Stimulated activated CD4-positive, alpha-beta T cell treated with anti-CD3 and anti-CD28 coated beads, Interleukin-1b, Interleukin-23, amount 100 ng/mL, for 24 hours (primary cell): ENCODE measurements at places on chromosomes 6 and 20.

DNA sequence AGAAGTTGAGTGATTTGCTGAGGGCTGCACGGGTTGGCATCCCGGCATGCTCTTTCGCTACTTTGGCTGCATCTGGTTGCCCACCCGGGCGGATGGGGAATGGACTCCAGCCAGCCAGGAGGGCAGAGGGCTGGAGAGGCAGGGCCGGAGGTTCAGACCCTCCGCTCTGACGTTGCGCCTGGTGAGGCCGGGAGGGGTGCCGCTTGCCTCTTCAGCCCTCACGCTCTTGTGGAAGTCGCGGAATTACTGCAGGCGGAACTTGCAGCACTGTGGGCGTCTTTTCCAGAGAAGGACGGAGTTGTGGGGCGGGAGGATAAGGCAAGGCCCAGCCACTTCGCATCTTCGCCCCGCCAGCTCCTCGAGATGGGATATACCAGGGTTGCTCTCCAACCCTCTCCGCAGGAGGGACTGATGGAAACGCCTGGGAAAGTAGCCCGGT is 656 bp downstream of the RTEL1 start:
- DNase-seq = no peak

- no peak for DNase-seq
These were observed 2.2 kb upstream of the RRBP1 start for GRCh38 chr20:17684077-17684888.

DNA sequence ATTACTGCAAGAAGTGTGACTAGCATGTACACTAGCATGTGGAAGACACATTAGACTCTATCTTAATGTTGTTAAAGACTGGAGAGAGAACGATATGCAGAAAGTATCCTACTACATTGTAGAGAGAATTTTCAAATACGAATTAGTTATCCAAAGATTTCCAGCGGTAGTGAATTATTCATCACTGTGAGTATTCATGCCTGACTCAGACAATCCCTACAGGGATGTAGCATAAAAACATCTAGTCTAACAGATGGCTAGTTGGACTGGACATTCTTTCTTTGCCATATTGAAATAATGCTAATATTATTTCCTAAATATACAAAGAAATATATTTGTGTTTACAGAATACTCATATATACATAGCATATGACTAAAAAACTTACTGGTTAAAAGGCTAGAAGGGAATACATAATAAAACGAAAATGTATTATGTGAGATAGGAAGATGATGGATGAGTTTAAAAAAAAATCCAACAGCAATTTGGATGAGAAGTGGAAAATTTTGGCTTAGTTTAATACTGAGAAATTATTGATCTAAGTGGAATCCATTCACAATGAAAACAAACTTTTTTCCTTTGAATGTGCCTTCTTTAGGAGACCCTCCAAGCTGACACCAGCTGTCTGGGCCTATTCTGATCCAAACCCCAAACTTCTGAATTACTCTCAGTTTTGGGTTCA is 580.7 kb downstream of the RFPL4B start:
- no peak for DNase-seq

DNA sequence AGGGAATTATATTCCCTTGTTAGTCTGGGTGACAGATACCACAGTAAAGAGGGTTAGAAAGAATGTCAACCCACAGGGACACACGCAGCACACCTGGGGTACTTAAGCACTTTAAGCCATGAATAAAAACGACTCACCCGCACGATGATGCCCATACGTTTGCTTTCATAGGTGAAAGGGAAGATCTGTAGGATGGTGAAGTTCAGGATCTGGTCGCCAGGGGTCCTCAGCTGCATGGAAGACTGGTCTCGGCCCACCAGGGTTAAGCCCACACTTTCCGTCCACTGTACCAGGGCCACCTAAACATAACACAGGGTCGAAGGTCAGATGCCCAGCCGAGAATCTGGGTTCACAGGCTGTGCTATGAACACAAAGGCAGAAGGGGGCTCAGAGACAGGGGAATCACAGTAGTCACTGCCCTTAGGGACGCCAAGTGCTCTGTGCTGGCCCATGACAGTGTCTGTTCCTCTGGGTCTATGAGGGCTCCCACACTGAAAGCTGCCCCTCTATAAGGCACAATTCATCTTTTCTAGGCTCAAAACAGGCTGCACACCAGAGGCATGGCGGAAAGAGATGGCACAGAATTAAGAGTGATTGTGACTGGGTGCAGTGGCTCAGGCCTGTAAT is 96.8 kb upstream of the NFATC2 start:
- DNase-seq = peak; percentile 39

- no peak for DNase-seq
These were observed 119.1 kb upstream of the AHI1 start for GRCh38 chr6:135616655-135617054.

DNA sequence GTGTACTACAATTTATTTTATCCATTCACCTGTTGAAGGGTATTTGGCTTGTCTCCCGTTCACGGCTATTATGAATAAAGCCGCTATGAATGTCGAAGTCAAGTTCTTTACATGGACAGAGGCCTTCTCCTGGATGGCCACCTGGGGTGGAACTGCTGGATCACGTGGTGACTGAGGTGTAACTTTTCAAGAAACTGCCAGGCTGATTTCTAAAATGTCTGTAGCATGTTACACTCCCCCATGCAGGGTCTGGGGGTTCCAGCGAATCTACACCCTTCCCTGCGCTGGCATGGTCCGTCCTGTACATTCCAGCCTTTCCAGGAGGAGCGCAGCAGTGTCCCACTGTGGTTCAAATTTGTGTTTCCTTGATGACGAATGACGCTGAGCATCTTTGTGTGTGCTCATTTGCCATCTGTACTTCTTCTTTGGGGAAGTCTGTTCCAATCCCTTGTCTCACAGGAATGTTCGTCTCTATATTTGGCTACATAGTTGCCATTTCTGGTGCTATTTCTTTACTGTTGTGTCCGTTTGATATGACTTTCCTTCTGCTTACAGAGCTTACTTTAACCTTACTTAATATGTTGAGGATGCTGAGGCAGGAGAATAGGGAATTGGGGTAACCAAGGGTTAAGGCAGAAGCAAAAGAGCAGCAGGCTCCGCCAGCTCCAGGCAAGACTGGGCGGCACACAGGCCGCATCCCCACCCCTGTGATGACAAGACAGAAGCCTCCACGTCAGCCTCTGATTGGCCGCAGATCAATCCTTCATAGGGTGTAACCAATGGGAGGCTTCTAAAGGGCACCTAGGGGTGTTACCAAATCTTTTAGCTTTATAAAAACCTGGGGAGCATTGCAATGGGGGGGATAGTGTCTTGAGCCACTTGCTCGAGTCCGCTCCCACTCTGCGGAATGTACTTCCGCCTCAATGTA is 106.6 kb downstream of the TAF4 start:
- no peak for DNase-seq

- DNase-seq = no peak
These were observed 96.5 kb downstream of the SMOC2 start for GRCh38 chr6:168537540-168537884.

GRCh38 chr6:31172973-31173384 is 2.5 kb upstream of the POU5F1 start:
- DNase-seq = no peak

DNA sequence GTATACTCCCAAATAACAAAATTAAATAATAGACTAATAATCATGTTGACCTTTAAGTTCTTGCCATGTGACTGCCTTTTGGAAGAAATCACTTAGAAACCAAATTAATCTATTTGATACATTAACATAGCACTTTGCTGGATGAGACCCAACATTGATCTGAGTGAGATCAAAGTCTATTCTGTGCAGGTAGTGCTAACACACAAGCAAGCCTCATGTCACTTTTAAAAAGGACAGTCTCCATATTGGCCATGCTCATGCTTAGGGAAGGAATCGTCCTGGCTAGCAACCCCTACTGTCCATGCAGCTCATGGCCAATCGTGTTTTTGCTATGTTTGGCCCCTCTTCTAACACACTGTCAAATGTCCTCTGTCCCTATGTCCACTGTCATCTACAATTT is 35.8 kb upstream of the RNF217 start:
- no peak for DNase-seq

GRCh38 chr6:90109141-90109540 is 187.5 kb downstream of the BACH2 start:
- DNase-seq = no peak

DNA sequence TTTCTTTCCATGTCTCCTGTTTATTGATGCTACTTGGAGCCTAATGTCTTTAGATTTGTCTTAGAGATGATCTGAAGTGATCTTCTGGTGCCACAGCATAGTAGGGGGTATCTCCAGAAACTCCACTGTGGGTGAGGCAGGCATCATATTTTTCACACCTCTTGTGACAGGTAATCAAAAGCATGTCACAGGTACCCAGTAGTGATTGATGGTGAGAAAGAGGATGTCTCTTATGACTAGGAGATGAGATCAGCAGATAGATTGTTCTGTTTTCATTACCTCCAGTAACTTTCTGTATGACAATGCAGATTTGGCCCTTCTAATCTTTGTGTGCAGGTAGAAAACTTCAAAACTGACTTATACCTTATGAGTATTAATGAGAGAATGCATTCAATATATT is 13.5 kb downstream of the NCOA7 start:
- no peak for DNase-seq

DNA sequence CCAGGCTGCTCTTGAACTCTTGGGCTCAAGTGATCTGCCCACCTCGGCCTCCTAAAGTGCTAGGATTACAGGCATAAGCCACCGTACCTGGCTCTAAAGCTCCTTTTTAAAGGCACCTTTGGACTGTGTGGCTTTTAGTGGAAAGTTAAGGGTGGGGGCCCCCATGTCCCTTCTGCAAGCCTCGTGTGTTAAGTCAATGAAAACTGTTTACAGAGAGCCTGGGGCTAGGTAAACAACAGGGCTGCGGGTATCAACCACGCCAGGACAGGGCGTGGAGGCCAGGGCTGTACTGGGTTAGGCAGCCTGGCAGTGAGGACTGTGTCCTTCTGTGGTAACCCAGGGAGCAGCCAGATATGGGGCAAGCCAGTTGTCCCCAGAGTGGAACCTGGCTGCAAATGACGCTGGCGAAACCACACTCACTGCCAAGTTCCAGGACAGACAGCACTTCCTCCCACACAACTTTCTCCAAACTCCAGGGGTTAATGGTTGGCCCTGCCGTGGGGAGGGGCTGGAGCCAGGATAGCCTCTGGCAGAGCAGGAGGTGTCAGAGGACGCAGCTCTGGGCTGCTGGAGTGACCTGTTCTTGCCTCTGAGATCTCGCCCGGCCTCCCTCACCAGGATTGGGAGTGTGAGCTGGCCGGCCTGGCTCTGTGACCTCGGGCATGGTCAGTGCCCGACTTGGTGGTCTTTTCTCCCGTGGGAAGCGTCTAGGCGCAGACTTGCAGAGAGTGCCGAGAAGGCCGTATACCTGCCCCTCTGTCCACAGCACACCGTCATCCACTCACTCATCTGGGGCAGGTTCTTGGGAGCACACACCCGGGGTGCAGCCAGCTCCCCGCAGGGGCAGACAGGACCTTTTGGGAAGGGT is 3.2 kb downstream of the SLC17A9 start:
- no peak for DNase-seq

DNA sequence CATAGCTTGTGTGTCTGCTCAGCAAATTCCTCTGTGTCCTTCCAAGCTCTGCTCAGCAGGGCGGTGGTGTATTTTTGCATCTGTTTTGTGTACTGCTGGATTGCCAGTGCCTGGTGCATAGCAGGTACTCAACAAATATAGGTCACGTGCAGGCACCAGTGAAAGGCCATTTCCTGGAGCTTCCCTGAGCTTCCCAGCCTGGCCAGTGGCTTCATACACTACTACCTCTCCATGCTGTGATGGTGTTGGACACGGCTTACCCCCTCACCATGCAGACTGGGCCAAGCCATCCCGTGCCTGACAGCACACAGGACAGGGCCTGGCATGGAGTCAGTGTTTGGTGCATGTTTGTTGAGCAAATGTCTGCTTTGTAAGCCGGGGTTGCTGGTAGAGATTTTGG is 7.7 kb upstream of the PHACTR3 start:
- DNase-seq = no peak

GRCh38 chr20:32112841-32113240 is 3.3 kb downstream of the TM9SF4 start:
- DNase-seq = no peak

GRCh38 chr20:57786304-57786932 is 76.6 kb upstream of the PMEPA1 start:
- DNase-seq = no peak

GRCh38 chr20:34989670-34990069 is 34.0 kb downstream of the MYH7B start:
- no peak for DNase-seq

- no peak for DNase-seq
These were observed 68.5 kb downstream of the MRPL14 start for GRCh38 chr6:44058617-44059358.

DNA sequence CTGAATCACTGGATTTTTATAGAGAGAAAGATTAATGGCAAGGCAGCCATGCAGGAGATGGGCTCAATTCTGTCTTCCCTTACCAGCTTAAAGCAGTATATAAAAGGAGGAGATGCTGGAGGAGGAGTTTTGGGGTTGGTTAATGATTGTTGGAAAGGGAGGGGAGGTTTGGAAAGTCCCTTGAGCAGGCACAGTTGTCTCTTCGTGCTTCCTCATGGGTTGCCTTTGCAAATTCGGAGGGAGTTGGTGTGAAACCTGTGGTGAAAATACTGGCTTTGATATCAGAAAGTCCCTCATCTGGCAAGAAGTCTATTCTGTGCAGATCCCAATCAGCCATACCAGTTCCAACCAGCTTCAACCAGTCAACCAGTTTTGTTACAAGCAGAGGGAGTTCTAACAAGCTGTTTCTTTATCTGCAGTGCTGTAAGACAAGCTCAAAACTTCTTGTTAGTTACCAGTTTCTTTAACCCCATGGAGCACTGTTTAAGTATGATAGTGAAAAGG is 107.0 kb downstream of the HIVEP1 start:
- no peak for DNase-seq
